Stimulated activated CD4-positive, alpha-beta T cell treated with anti-CD3 and anti-CD28 coated beads, Interleukin-15, amount 100 ng/mL, for 24 hours (primary cell): ENCODE measurements at places on chromosomes 1 and 21.

GRCh38 chr1:151837197-151837596 lies 2.4 kb downstream of the C2CD4D start:
- DNase-seq = peak; percentile 46

- DNase-seq = no peak
These were observed 65.5 kb upstream of the COA6 start for GRCh38 chr1:234307726-234308125.

GRCh38 chr1:156488566-156489165 lies 11.9 kb downstream of the MEF2D start:
- DNase-seq = peak; percentile 56

DNA sequence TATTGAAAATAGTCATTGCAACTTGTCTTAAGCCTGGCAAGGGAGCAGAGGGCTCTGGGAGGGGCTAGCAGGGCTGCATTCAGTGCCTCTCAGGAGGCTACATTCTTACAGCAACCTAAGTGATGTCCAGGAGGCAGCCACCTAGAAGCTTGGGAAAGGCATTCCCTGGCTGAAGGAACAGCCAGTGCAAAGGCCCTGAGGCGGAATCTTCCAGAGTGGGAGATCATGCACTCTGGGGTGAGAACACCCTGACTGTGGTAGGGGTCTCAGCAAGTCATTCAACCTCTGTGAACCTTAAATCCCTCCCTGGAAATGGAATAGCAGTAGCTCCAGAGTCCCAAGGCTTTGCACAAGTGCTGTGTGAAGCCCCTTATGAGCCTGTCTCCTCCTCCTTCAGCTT lies 84.1 kb downstream of the TAS1R2 start:
- no peak for DNase-seq

DNA sequence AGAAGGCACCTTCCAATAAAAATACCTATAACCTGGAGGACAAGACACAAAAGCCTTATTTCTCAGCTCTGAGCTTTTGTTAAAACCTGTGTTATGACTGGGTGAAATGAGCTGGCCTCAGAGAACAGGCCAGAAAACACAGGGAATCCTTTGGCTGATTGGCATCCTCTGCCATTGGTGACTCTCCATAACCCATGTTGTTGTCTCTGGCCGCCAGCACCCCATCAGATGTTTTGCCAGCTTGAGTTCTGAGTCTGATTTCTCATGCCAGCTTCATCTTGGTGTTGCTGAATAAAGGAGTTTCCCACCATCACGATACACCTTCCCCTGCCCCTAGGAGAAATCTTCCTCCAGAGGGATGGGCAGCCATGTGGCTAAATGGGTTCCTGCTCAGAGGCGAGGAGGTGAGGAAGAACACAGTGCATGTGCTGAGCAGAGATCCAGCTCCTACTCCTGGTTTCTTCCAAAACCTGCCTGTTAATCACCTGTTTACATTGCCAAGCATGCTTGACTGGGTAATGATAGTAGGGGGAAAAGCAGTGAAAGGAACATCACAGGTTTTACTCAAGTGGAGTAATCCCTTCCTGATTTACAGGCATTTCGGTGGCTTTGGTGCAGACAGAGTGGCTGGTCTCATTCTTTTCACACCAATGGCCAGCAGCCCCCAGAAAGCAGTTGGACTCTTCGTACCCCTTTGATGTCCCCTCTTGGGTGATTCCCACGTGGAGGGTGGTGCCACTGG lies 109.8 kb downstream of the ROR1 start:
- no peak for DNase-seq

GRCh38 chr1:165679282-165680036 lies 18.9 kb downstream of the ALDH9A1 start:
- no peak for DNase-seq

DNA sequence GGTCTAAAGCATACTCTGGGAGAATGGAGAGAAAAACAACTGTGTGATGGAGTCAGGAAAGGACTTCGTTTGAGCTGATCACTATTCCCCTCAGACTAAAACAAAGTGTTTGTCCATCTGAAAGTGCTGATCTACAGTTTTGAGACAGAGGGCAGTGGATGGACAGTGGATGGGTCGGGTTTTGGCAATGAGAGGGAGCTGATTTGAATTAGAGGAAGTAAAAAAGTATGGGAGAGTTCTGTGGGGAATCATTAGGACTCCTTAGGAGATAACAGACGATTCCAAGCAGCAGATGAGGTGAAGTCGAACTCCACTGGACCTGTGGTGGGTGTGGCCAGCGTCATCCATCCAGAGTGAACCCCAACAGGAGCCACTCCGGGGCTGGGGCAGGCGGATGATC lies 62.3 kb downstream of the PTGS2 start:
- DNase-seq = no peak

DNA sequence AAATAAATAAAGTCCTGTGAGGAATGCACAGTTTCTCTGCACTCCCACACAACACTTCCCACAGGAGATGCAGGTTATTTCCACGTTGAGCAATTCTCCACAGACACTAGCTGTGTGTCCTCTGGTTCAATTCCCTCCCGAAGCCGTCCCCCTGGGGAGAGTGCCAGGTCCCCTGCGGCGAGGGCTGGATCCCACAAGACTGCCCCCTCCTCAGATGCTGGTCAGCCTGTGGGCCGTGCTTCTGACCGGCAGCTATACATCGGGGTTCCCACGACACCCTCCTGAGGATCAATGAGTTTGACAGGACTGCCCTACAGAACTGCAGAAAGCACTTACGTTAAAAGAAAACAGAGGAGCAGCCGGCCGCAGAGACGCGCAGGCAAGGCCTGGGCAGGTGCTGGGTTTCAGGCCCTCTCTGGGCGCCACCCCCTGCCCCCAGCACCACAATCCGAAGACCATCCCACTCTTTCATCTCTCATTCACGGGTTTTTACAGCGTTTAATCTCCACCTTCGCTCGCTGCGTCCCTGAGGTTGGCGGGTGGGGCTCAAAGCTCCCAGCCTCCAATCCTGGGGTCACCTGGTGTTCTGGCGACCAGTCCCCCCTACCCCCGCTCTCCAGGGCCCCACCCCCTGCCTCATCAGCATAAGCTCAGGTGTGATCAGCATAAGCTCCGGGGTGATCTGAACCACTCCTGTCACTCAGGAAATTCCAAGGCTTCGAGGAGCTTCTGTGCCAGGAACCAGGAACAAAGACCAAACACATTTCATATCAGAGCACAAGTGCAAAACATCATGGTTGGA lies 9.3 kb downstream of the SLC35E2B start:
- DNase-seq = no peak

- DNase-seq = no peak
These were observed 13.6 kb upstream of the GPR137B start for GRCh38 chr1:236128646-236129178.

- no peak for DNase-seq
These were observed 4.9 kb upstream of the ATXN7L2 start for GRCh38 chr1:109478806-109479205.

- DNase-seq = no peak
These were observed 22.8 kb upstream of the CSF1 start for GRCh38 chr1:109887884-109888283.

- peak; percentile 39 for DNase-seq
These were observed 526 bp downstream of the TPR start for GRCh38 chr1:186374303-186375151.

DNA sequence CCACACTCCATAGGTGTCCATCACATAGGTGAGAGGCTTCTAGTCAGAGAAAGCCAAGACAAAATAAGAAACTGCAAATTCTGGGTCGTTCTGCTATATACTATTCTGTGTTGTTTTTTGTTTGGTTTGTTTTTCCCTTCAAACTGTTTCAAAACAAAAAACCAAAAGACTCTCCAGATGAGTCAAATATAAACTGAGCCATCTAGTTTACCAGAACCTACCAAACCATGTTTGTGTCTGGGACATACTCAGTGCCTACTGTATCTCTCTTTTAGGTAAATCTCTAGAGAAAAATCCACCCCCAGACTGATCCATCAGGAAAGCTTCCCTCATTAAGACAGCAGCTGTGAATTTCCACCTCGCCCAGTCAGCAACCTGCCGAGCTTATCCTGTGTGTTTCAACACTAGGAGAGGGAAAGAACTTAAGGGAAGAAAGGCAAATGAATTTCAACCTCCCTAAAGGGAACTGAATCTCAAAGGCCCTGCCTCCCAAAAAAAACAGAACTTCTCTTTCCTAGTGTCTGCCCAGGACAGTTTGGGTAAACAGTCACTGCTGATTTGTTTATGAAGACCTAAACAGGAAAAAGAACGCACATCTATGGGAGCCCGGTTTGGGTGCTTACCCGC lies 17.2 kb downstream of the PPT1 start:
- no peak for DNase-seq

DNA sequence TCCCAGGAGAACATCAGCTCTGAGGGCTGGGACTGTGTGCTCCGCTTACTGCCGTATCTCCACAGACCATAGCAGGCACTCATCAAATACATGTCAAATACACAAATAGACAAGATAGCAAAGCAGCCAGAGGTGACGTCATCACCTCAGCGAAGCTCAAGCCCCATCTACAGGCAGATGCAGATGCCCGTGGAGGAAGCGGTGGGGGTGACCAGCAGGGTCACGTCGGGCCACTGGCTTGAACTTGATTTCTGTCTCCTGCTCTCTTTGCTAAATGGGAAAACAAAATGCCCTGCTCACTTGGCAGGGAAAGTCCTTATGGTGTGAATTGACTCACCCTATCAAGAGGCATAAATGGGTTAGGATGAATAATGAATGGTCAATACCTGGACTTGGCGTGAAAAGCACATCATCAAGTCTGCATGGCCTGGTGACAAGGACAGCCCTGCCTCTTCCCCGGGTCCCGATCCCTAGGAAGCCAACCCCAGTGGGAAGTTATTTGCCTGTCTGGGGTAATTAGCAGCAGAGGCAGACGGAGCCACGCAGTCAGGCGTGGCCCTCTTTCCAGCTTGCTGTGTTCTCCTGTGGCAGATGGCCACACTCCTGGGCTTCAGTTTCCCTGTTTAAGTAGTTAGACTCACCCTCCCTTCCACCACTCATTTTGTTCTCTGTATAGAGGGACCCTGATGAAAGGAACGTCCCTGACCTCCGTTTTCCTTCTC lies 536.0 kb downstream of the NPHP4 start:
- no peak for DNase-seq

DNA sequence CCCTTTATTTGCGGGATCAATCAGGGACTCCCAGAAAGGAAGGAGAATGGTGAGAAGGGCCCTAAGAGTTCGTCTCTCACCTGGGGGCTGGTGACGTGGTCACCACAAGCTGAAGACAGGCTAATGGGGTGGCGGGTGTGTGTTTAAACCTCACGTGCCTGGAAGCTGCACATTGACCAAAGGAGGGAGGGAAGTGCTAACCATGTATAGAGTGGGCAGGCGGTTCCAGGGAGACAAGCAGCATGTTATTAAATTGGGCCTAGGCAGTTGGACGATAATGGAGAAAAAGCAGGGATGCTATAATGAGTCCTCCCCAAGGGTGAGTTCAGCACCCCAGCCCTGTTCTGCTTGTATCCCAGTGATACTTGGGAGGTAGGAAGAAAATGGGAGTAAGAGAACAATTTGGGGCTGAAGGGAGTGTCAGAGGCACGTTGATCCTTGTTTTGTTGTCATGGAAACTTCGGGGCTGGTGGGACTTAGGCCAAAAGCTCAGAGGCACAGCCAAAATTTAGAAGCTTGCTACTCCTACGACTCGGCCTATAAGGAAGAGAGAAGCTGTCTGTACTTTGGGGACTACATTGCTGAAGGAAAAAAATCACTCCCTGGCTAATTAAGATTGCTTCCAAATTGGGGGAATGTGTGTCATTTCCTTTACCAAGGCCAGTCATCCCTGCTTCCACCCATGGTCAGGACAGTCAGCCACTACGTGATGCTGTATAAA lies 33.2 kb upstream of the EPHA8 start:
- no peak for DNase-seq

DNA sequence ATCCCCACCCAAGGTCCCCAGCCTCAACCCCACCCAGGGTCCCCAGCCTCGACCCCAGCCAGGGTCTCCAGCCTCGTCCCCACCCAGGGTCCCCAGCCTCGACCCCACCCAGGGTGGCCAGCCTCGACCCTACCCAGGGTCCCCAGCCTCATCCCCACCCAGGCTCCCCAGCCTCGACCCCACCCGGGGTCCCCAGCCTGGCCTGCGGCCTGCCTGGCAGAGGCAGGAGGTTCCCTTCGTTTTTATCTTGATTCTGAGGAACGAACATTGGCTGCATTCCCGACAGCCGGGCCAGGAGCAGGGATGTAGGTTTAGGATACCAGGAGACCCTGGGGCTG lies 3.4 kb upstream of the PDE9A start:
- DNase-seq = no peak

DNA sequence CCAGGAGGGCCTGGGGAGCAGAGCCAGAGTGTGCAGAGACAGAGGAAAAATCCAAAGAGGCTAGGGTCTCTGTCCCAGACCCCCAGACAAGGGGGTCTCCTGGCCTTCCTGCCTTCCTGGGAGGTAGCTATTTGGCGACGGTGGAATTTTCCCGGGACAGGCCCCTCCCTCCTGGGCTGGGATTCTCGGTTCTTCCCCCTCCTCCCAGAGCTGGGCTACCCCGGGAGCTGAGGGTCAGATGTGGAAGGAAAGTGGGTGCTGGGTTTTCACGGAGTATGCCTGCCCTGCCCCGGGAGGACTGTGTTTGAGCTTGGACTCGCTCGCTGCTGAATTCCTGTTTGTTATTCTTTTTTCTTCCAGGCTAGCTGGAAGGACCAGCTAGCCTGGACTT lies 759 bp downstream of the AMPD2 start:
- DNase-seq = no peak

GRCh38 chr1:47651311-47652089 lies 213.7 kb downstream of the FOXD2 start:
- no peak for DNase-seq

DNA sequence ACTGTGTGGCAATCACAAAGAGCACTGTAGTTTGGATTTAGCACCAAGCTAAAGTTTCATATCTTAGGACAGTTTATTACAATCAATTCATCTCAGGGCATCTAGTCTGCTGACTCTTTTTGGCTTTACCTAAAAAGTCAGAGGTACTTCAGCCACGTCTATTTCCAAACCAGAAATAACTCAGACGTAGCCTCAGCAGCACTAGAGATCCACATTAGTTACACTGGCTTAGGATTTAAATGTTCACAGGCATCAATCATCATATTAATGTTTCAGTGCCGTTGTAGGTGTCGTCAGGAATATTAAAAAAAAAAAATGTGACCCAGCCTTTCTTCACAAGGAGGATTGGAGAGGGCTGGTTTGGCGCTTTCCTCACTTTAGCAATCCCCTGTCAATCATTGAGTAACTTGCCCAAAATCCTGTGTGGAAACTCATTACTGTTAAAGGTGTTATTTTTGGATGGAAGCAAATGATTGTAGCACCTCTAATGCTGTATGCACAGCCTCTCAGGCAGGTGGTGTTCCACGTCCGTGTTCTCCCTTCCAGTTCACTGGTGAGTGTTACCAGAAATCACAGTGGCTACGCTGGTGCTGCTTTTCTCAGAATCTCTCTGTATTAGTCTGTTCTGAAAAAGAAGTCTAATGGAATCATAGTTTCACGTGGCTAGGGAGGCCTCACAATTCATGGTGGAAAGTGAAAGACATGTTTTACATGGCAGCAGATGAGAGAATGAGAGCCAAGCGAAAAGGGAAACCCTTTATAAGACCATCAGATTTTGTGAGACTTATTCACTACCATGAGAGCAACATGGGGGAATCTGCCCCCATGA lies 45.4 kb downstream of the NEK7 start:
- peak; percentile 71 for DNase-seq
